Activated CD4-positive, CD25-positive, alpha-beta regulatory T cell treated with anti-CD3 and anti-CD28 coated beads, Interleukin-2, amount 50 U/mL, for 72 hours (primary cell): ENCODE measurements at places on chromosomes 1 and 21.
A peak's percentile ranks its signal among the peaks of the same experiment; 100 is the strongest.

DNA sequence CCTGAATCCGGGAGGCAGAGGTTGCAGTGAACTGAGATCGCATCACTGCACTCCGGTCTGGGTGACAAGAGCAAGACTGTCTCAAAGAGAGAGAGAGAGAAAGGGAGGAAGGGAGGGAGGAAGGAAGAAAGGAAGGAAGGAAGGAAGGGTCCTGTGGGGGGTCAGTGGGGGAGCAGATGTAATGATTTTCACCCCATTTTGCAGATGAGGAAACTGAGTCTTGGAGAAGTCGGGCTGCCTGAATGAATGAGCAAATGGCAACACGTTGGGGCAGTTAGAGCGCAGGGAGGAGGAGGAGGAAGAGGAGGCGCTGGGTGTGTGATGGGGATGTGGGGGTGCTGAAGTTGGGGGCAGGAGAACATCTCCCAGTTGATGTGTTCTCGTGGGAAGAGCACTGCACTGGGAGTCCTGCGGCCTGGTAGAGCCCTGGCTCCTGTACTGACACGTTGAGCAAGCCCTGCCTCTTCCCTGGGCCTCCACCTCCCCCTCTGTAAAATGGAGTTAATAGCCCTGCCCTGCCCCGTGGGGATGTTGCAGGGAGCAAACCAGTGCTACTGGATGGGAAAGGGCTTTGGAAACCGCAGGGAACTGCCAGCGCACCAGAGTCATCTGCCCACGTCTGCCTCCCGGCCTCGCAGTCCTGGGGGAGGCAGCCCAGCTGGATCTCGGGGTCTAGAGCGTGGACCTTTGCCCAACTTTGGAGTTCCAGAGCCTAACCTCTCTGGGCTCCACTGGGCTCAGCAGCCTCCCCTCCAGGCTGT is 103.2 kb upstream of the CASZ1 start:
- DNase-seq, result no peak

DNA sequence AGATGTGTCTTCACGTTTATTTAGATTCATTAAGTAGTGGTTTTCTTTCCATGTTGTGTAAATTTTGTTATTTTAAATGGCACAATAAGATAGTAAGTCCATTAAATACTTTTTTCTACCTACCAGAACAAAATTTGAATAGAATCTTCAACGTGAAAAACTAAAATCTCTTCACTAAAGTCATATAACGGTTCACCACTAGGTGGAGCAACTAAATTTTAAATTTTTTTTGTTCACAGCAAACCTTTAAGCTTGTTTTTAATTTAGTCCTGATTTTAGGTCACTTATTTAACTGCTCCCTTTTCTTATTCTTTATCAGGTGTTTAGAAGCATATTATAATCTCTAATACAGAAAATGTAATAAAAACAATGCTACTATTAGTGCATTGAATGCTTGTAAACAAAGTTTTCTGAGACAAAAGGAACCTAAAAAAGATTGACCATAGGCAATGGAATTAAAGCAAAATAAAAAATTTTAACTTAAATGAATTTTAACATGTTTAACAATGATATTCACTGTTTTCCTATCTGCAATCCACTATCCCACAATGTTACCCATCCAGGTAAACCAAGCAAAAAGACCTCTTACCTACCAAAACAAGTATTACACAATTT is 28.3 kb upstream of the PKN2 start:
- DNase-seq, result no peak

- no peak for DNase-seq
These were observed 10.3 kb downstream of the NFIA start for GRCh38 chr1:61092642-61093041.

GRCh38 chr1:229913489-229913888 is 153.5 kb upstream of the GALNT2 start:
- DNase-seq, result no peak

- DNase-seq, result no peak
These were observed 61.1 kb upstream of the DMRTB1 start for GRCh38 chr1:53398091-53398490.

GRCh38 chr1:213067352-213067751 is 16.3 kb downstream of the RPS6KC1 start:
- no peak for DNase-seq

GRCh38 chr1:203349773-203350524 is 973 bp downstream of the FMOD start:
- no peak for DNase-seq

GRCh38 chr21:34857122-34857713 is 188.4 kb downstream of the CLIC6 start:
- DNase-seq, result no peak

DNA sequence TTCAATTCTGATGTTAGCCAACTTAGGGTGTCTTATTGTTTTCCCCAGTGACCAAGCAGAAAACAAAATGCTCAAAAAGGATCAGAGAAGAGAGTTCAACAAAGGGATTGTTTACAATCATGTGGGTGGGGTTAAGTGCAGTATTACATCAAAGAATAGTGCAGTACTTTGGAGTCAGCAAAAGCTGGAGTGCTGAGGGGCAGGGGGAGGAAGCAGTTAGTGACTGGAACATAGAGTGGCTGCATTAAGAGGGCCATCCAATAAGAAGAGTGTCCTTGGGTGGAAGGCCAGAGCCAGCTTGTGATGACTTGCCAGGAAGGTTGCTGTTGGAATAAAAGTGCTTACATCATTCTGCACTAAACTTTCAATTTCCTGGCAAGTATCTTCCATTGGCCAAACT is 175.5 kb downstream of the CYYR1 start:
- DNase-seq, result no peak

GRCh38 chr21:38060533-38060932 is 144.3 kb upstream of the KCNJ6 start:
- DNase-seq, result no peak

GRCh38 chr21:41369920-41370839 is 8.4 kb downstream of the MX2 start:
- DNase-seq, result peak; percentile 41

GRCh38 chr1:172430128-172430454 is 9.6 kb downstream of the C1orf105 start:
- DNase-seq, result no peak

- DNase-seq, result no peak
These were observed 31.3 kb upstream of the SLC30A10 start for GRCh38 chr1:219959540-219960203.

- no peak for DNase-seq
These were observed 3.8 kb upstream of the B3GALT2 start for GRCh38 chr1:193190096-193190744.

GRCh38 chr21:29213513-29214385 is 83.3 kb downstream of the MAP3K7CL start:
- DNase-seq, result no peak

- no peak for DNase-seq
These were observed 31.5 kb downstream of the WARS2 start for GRCh38 chr1:119108988-119109387.

- DNase-seq, result no peak
These were observed 148.7 kb upstream of the ZNF644 start for GRCh38 chr1:91170571-91170970.

- no peak for DNase-seq
These were observed 13.3 kb upstream of the PPP2R5A start for GRCh38 chr1:212271823-212272485.

DNA sequence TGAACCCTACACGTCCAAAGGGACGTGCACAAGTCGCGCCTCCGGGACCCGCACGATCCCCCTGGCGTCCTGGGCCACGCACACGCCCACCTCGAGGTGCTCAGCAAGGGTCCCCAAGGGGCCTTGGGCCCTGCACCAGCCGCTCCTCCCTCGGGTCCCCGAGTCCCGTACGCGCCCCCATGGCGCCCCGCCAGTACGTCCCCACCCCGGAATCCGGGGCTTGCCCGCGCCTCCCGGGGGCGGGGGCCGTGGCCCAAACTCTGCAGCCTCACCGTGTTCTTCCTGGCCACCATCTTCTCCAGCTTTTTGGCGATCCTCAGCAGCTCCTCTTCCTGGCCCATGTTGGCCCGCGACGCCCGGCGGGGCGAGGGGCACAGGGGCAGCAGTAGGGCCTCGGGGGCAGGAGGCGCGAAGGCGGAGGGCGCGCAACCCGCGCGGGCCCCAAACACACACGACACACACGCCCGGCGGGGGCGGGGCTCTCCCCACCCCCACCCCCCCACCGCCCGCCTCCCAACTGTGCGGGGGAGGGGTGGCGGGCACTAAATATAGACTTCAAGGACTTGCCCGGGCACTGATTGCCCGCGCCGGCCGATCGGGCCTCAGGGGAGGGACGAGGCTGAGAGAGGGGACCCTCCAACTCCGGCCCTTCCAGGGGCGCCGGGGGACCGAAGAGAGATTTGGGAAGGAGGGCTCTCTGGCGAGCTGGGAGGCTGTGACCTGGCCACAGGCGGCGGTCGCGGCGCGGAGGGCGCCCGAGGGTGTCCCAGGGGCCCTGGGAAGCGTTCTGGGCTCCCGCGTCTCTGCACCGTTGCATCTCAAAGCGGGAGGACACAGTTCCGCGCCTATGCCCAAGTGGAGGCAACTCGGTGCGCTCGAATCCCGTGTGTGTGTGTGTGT is at the start of gene TCEA3:
Gene TCEA3, minus strand, starts transcription at position 456 of the 900 bp plus-strand sequence. Its CDS starts 115 bp downstream, at position 341.
- DNase-seq, result peak; percentile 41

- DNase-seq, result no peak
These were observed 53.5 kb downstream of the ST3GAL3 start for GRCh38 chr1:43760745-43761317.

- no peak for DNase-seq
These were observed 187.8 kb upstream of the HP1BP3 start for GRCh38 chr1:20974951-20975350.

DNA sequence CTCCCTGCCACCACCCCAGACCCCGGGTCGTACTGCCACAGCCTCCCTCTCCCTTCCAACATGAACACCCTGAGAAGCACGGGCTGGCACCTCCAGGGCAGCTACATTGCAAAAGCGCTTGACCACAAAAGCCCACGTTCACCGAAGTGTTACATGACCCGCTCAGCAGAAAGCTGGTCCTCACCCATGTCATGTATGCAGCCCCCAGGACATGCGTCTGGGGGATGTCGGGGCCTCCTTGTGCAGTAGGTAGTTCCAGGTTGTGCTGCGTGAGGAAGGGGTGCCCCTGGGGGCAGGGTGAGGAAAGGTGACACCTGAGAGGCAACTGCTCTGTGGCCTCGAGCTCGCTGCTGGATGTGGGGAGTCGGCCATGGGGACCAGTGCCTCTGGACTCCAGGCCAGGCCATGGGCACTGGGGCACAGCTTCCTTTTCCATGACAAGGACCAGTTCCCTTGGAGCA is 102.0 kb upstream of the C1orf174 start:
- peak; percentile 27 for DNase-seq

GRCh38 chr21:14487490-14488432 is 58.4 kb downstream of the SAMSN1 start:
- DNase-seq, result no peak

DNA sequence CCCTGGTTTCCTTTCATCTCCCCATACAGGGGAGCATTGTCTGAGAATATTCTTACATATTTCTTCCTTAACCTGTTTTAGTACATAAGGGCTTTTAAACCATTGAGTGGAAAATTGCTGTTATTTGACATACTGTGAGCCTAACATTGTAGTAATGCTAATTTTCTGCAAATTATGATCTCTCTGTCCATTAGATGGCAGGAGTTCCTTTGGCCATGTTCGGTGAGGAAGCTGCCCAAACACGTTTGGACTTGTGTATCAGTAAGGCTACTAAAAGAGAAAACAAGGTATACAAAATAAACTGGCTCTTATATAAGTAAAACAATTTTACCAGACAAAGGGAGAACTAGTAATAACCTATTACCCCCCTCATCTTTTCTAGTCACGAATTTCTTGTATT is 29.2 kb downstream of the CDC7 start:
- DNase-seq, result no peak

DNA sequence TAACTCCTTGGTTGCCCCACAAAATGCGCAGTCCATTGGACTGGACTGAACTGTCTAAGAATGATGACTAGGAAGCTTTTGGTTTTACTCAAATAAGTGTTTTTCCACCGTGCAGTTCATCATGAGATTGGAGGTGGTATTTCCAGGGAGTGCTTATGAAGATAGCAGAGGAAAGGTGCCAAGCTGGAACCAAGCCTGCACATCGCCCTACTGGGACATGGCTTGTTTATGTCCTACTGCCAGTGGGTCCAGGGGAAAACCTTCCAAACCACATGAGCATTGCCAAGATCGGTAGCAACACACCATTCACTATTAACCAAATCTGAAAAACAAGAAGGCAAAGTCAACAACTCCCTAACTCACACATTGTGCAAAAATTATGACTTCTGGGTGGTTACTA is 54.7 kb upstream of the DSCAM start:
- no peak for DNase-seq

- no peak for DNase-seq
These were observed 807 bp downstream of the CEP85 start for GRCh38 chr1:26234644-26235370.

- DNase-seq, result peak; percentile 58
These were observed at the start of gene SYTL1 for GRCh38 chr1:27341525-27342252. Gene SYTL1, plus strand, starts transcription at chr1:27342022. Its CDS starts 3,313 bp downstream, at chr1:27345335.

GRCh38 chr1:106721790-106722189 is 334.7 kb upstream of the PRMT6 start:
- no peak for DNase-seq

DNA sequence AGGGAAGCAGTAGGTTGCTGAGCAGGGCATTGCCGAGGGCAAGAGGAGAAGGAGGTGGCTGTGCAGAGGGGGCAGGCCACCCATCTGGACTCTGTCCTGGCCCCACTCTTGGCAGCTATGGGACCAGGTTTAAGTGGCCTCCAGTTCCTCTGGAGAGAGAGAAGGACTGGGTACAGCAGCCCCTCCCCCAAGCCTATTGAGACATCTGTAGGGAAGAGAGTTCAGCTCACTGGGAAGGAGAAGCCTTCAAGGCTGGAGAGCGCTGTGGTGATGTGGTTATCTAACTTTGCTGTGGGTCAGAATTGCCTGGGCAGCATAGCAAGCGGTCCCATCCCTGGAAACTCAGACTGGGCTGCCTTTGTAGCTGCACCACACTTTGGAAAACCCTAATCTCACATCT is 93.9 kb downstream of the KCNJ15 start:
- no peak for DNase-seq

DNA sequence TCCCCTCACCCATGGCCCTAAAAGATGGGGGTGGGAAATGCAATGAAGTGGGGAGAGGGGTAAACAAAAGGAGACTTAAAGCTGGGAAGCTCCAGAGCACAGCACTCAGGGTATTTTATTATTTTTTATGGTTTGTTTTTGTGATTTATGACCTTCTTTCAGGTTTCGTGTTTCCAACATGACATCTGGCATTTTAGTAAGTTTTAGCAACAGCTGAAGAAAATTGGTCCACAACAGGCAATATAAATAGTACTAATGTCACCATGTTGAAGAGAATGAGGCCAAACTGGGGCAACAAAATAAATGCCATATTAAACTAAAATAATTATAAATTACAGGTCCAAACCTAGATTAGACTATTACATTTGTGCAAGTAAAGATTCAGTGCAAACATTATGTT is 56.3 kb downstream of the TBX15 start:
- DNase-seq, result no peak

DNA sequence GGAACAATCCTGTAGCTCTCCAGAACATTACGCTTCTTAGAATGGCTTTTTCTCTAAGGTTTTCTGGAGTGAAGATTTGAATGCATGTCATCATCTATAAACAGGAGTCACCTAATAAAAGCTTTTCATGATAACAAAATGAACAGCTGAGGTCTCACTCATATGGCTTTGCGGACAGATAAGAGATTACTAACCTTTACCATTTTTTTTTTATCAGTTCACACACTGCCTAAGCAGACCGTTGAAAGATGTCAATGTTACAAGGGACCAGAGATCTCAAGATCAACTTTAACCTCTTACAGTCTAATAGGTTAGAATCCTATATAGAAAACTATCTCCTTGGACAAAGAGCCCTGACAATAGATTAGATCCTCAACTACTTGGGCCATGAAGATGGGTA is 41.4 kb downstream of the SCMH1 start:
- no peak for DNase-seq
